ENCODE measurements at places on chromosomes 16 and 17.

DNA sequence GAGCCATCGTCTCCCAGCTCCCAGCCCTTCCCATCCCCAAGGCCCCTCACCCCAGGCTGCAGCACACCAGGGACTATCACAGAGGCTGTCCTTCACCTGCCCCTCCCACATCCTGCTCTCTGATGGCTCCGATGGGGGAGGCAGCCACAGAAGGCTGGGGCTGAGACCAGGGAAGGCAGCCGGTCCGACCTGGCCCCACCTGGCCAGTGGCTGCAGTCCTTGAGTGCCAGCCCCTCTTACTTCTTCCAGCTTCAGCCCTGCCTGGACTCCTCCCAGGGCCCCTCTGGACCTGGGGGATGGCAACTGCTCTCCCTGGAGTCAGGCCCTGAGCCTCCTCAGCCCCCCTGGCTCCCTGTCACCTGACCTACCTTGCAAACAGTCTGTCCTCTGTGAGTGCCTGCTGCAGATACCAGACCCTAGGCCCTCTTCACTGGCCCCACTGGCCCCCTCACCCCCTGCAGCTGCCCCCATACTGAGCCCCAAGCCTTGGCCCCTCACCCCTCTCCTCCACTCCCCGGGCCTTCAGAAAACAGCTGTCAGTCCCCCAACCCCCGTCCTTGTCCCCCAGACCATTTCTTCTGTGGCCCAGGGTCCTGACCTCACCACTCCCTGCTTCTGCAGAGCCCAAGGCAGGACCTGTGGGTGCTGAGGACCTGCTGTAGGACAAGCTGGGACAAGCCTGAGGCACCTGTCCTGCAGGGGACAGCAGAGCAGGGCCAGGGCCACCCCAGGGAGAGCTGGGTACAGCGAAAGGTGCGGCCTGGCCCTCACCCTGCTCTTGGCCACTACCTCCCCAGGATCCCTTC, 12.6 kb upstream of the SRRM2 start:
- no peak for DNase-seq

DNA sequence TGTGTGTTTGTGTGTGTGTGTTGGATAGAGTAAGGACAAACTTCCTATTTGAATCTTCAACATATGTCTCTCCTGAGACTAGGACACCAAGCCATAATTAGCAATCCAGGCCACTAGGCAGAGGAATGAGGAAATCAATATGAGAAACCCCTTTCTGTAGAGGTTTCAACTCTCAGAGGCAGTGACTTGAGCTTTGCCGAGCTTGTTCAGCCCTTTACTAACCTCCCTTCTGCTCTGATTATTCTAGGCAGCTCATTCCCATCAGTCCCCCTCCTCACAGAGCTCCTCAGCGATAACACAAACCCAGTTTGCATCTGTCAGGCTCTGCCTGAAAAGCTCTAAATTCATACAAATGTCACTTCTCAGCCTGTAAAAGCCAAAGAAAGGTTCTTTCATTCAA, 1030.3 kb downstream of the CDH8 start:
- DNase-seq = no peak

DNA sequence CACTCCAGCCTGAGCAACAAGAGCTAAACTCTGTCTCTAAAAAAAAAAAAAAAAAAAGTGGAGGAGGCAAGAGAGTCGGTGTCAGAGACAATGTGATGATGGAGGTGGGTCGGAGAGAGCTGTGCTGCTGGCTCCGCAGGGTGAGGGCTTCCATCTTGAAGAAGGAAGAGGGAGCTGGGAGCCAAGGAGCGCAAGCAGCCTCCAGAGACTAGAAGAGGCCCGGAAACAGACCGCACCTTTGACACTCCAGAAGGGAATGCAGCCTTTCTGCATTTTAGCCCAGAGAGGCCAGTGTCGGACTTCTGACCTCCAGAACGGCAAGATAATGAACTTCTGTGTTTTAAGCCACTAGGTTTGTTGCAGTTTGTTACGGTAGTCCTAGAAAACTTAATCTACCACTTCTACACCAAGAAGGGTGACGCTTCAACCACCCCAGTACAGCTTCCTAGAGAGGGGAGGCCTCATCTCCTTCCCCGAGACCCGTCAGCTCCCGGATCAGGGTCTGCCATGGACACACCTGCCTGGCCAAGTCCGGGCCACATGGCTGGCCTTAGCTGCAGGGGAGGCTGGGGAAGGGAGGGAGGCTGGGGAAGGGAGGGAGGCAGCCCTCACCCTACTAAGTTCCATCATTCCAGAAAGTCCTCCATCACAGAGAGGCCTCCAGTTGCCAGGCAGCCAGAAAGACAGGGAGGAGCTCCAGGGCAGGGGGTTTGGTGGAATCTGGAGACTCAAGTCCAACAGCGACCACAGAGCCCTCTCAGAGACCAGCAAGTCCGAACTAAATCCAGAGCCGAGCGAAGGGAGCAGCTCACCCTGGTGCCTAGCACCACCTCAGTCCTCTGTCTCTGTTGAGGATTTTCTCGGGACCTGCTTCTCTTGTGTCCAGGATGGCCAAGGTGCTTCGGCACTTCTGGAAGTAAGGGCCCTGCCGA, 13.2 kb upstream of the RBFOX3 start:
- DNase-seq = no peak

DNA sequence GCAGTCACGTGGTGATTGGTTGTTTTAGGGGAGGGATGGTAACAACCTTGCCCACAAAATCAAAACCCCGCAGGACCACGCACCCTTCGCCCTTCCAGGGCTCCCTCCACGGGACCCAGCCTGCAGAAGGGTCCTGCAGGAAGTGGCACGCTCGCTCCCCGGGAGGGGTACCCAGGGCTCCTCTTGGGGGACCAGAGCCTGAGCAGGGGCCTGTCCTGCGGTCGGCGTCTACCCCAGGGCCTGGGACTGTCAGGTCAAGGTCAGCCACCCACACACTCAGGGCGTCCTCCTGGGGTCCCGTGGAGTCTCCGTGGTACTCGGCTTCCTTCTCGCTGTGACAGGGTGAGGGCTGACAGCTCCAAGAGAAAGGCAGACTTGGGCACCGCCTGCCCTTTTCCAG, 33.9 kb downstream of the ZNF469 start:
- no peak for DNase-seq

DNA sequence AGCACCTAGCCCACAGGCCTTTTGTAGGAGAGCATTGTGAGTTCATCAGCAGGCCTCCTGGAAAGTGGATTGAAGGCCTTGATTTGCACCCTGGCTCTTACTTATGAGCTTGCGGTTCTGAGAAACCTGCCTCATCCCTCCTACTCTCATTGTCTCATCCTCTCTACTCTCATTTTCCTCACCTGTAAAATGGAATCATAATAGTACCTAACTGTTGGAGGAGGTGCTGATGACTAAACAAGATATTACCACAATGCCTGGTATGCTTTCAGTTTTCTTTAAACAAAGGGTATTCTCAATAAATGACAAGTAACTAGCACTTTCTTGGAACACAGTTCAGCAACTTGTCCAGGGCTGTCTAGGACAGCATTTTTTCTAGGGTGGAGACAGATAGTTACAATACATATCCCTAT, 243.1 kb upstream of the MAF start:
- no peak for DNase-seq

- DNase-seq = no peak
Observed at GRCh38 chr17:45370949-45371413, 54.2 kb upstream of the MAP3K14 start.

GRCh38 chr16:711548-712320, 3.2 kb upstream of the METRN start:
- DNase-seq = peak; percentile 82

DNA sequence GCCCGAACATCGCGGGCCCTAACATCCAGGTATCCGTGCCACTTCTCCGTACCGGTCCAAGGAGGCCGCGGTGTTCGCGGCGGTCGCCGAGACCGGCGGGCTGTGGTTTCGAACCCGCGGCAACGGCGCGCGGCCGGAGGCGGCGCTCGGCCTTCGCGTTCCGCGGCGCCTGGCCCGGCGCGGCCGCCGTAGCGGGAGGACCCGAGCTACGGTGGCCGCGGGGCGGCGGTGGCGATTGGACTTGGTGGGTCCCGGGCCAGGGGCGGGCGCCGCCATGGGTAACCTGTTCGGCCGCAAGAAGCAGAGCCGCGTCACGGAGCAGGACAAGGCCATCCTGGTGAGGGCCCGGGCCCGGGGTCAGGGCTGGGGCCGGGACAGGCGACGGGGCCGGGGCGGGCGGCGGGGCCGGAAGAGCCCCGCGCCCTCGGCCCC, at the start of gene CHMP6:
Gene CHMP6, plus strand, starts transcription at position 197 of the 432 bp plus-strand sequence. Its CDS starts 78 bp downstream, at position 275.
- DNase-seq = peak; percentile 82

GRCh38 chr16:67748834-67749233, 29.7 kb upstream of the GFOD2 start:
- no peak for DNase-seq

- no peak for DNase-seq
Observed at GRCh38 chr17:66073384-66073783, 118.5 kb downstream of the CEP112 start.

GRCh38 chr16:10737068-10737625, 6.5 kb upstream of the NUBP1 start:
- peak; percentile 85 for DNase-seq

DNA sequence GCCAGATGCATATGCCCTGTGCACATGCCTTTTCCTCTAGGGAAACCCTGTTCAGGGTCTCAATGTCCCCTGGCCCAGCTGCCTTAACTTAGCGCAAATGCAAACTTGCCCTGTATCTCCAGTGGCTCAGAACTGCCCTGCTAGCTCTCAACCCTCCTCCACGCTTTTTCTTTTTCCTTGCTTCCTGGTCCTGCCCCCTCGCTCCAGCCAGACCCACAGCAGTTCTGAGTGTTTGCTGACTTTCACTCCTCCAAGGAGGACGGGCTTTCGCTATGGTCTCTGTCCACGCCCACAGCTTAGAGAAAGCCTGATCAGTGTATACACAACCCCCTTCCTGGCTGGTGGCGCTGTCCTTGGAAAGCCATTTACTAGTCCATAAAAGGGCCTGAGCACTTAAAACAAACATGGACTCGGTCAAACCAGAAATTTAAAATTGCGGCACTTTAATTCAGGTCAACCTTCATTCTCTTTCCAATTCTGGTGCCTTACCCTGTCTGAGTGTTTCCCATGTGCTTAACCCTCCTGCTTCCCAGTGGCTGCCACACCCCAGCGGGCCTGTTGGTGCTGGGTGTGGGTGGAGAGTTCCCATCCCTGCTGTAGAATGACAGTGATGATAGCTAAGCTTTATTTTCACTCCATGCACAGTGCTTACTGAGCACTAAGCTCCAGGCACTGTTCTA, 15.6 kb upstream of the TMEM98 start:
- DNase-seq = no peak

- DNase-seq = no peak
Observed at GRCh38 chr16:57178793-57179212, 7.0 kb downstream of the PSME3IP1 start.

DNA sequence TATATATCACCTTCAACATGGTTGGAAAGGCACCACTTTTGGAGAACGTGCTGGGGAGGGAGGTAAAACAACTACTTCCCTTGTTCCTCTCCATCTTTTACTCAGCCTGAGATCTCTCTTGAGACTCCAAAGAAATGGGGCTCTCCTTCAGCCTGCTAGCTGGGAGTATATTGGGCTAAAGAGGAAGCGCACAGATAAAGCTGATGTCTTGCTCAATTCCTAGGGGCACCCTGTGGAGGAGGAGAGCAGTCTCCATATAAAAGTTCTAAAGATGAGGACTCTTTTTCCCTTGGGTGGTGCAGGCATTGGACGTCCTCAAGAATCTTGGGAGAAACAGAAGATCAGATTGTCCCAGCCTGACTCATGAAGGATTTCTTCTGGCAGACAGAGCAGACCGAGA, 4.6 kb upstream of the ETV4 start:
- no peak for DNase-seq

DNA sequence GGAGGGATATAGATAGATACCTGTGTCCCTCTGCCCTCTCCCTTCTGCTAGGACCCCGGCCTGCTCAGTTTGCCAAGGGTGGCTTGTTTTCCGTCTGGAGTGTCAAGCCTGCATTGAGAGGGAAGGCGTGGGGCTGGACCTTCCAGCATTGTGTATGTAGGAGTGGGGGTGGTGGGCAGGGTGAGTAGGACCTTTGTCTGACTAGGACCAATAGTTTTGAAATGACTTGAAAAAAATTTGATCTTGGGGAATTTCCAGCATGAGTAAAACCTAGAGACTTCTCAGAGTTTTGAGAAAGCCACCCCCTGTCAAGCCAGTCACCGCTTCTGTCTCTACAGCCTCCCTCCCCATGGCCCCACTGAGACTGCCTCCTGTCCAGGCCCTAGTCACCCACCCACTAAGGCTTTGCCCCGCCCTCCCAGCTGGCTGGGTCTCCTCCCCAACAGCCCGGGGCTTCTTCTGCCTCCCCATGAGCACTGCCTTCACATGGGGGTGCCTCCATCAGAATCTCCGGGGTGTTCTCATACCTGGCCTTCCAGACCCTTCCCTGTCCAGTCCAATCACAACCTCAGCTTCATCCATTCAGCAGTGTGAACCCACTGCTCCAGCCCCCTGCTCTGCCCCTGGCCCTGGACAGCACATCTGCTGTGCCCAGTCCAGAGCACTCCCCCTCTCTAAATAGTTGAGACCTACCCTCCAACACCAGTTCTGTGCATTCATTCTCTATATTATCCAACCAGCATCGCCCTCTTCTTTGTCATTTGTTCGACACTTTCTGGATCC, 207.0 kb downstream of the MSI2 start:
- DNase-seq = no peak

DNA sequence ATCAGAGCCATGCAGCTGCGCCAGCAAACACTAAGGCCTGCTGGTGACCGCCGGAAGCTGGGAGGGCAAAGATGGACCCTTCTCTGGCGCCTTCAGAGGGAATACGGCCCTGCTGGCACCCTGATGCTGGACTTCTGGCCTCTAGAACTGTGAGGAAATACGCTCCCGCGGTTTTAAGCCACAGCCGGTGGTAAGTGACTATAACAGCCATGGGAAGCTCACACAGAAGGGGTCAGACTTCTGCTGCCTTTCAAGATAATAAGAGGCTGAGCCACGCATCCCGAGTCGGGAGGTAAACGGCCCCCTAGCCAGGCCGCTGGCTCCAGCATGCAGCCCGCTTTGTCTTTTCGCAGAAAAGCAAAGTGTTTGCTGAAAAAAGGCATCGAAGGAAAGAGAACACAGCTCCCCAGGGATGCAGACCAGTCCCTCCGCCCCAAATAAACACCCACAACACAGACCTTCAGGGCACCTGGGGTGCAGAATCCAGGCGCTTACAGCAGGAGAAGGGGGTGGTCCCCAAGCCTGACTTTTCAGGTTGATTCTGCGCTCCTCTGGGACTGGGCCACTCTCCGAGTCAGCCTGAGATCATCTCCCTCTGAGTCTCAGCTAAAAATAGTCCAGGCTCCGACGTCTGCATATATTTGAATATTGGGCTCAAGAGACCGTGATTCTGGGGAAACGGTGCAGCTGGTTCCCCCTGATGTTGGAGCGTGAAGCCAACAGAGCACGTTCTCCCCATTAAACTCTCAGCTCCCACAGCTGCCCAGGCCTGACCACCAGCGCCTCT, 89.7 kb downstream of the MGAT5B start:
- no peak for DNase-seq

- DNase-seq = peak; percentile 53
Observed at GRCh38 chr16:53131363-53132071, 76.7 kb downstream of the CHD9 start.

Data from CD4-positive, alpha-beta T cell treated with Interleukin-12 subunit alpha and Interleukin-12 subunit beta, for 1 hour (primary cell).